ENCODE measurements at places on chromosomes 2 and 18.

DNA sequence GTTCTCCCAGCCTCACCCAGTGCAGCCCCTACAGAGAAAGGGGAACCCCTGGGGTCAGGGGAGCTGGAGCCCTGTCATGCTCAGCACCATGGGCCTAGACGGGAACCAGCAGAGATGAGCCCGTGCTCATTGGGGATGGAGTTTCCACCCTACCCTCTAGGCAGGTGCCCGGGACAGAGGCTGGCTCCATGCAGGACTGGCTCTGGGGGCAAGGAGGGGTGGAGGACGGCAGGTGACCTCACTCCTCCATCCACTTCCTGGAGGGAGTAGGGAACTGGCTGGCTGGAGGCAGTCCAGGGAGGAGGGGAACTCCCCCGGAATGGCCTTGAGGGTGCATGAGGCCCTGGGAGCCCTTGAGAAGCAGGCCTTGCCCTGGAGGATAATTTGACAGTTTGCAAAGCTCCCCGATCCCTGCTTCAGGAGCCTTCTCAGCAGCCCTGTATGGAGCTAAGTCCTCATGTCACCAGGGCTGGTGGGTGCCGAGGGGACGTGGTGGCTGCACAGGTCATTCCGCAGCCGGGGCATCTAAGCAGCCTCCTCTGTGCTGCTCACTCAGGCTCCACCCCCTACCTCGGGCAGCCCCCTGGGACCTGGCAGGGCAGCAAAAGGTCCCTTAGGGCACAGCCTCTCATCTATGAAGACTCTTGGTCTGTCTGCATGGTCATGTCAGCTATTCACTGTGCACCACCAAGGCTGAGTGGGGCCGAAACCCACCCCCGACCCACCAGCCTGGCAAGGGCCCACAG lies 2.1 kb downstream of the NEURL3 start:
- DNase-seq: peak; percentile 55

GRCh38 chr18:75421656-75422055 lies 5.8 kb downstream of the SMIM21 start:
- DNase-seq: no peak

DNA sequence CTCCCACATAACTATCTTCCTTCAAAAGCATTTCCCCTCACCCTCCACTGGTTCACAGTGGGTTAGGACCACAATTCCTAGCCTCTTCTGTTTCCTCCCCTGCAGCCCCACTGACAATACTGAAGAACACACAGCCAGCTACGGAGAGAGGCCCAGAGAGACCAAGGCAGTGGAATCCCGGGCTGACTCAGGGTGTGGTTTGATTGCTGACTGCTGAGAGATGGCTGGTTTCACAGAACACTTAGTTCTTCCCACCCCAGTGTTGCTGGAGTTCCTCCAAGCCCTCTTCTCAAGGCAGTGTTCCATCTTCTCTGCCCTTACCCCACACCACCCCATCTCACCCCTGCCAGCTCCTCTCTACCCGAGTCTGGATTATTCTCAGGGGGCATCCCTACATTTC lies 43.3 kb upstream of the ZFP36L2 start:
- DNase-seq: no peak

GRCh38 chr18:7388741-7389140 lies 157.9 kb downstream of the LRRC30 start:
- no peak for DNase-seq

DNA sequence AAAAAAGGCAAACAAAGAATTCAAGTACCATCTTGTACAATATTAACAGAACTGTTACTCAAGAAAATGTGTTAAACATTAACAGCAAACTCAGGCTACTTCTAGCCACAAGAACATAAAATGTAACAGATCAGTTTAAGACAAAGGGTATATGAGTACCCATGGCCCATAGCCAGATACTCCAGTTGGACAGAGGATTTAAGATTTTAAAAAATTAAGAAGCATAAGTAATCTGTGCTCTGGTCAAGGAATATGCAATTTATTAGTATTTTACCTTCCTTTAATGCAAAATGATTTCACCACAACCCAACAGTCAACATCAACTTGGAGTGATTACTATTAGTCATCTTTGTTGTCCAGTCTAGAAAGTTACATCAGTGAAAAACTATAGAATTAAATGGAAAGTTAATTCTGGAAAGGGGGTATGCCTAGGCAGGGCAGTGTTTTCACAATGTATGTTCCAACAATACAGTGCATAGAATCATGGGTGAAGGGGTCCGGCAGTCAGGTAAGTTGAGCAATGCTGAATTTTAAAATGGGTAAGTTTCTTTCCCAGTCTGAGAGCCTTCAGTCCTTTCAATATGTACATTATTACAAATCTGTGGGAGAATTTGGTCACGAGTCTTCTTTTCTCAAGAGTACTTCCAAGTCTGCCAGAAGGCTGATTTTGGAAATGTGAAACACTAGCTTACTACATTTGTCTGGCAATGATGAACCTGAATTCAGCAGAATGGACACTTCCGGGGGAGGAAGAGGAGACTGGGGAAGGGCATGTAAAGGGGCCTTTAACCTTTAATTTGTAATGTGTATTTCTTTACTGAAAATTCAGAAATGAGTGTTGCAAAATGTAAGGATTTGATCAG lies 34.5 kb downstream of the SFT2D3 start:
- no peak for DNase-seq

DNA sequence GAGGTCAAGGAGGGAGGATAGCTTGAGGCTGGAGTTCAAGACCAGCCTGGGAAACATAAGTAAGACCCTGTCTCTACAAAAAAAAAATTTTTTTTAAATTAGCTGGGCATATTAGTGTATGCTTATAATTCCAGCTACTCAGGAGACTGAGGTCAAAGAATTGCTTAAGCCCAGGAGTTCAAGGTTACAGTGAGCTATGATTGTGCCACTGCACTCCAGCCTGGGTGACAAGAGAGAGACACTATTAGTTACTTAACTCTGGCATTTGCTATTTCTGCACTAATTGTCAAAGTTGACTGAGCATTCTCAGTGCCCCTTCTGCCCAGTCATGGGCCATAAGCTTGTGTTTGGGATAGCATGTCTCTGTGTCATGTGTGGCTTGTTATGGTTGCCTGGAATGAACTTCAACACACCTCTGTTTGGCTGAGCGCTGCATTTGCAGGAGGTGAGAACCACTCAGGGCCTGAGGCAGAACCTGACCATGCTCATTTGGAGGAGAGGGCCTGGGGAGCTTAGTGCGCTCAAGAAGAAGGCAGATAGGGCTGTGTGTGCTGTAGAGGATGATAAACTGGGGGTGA lies 77.7 kb downstream of the SH3RF3 start:
- no peak for DNase-seq

DNA sequence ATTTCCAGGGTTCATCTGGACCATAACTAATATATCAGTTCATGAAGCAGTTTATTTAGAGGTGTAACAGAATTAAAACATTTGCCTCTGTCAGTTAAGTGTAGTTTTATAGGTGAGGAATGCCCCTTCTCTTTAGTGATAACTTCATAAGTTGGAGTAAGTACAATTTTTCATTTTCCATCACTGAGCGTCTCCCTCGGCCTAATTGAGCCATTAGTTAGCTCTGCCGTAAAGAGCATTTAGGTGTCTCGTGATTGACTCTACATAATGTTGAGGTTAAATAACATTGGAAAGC lies 88.4 kb downstream of the UGGT1 start:
- DNase-seq: no peak

DNA sequence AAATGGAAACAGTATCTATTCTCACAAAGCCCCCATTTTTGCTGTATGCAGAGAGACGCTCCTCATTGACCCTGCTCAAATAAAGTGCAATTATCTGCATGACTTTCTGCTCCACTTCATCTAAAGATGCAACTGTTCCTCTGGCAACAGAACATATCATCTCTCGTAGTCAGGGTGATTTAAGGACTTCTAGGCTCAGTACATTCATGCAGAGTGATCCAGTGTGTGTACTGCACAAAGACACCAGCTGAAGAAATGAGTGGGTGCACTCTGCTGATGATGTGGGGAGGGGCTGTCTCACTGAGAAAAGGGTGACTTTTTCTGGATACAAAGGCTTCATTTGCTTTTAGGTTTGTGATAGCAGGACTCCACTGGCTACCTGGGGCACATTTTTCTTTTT lies 355.2 kb downstream of the GALNT13 start:
- no peak for DNase-seq

DNA sequence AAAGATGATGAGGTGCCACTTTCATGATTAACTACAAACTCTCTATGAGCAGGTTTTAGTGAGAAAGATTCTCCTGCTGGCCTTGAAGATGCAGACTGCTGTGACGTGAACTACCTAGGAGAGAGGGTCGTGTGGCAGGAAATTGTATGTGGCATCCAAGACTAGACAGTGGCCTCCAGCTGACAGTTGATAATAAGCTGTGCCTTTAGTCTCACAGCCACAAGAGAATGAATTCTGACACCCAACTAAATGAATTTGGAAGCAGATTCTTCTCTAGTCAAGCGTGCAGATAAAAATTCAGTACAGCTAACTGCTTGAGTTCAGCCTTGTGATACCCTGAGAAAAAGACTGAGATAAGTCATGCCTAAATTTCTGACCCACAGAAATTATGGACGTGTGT lies 169.0 kb upstream of the COL3A1 start:
- DNase-seq: no peak

- DNase-seq: no peak
Measured at GRCh38 chr18:32460171-32460731, 10.4 kb downstream of the GAREM1 start.

- peak; percentile 48 for DNase-seq
Measured at GRCh38 chr2:60335533-60336237, 217.8 kb downstream of the BCL11A start.

DNA sequence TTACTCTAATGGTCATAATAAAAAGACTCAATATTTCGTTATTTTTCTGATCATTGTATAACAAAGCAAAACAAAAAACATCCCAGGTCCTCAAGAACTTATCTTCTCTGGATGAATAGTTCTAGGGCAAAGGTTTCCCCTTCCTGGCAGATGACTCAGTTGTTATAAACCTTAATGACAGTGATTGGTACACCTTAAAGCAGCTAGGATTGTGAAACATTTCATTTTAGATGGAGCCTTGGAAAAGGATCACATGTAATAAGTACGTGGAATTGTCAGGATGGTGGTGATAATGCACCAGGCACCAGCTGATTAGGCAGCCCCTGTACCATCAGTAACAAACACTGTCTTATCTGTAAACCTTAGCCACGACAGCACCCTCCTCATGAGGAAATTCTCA lies 47.2 kb downstream of the MEP1B start:
- DNase-seq: peak; percentile 21

- peak; percentile 76 for DNase-seq
Measured at GRCh38 chr18:74951165-74951760, 257.7 kb downstream of the PTGR3 start.

DNA sequence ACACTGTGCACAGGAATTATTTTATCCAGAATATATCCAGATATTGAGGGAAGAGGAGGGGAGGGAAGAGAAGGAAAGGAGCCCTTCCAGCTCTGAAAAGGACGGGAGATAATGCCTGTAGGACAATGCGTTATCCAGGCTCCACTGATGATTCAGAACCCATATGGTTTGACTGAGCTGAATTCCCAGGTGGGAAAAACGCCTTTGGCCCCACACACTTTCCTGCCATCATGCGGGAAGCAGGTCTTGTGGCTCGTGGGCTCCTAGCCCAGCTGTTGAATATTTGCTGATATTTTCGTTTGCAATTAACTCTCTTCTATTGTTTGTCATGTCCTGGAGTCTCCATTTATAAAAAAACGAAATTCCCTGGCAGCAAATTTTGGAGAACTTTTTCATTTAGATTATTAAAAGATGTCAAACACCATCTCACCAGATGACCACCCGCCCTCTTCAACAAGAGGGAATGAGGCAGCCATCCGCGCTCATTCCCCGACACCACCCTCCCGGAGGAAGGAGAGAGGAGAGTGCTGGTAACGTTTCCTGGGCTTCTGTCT lies 8.9 kb downstream of the COL6A3 start:
- no peak for DNase-seq

DNA sequence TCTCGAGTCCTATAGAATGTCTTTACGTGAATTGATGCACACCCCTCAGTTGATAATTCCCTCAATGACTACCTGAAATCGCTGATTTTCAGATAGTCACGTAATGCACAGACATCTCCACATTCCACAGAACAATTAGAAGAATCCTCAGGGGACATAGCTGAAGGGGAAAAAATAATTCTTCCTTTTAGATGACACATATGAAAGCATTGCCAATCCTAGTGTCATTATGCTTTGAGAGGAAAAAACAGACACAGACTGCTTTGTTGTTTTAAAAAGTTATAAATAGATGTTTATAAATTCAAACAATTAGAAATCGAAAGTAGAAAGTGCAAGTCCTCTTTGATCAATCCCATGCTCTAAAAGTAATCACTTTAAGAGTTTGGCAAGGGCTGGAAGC lies 100.6 kb upstream of the FN1 start:
- DNase-seq: no peak

GRCh38 chr2:231397011-231397927 lies 1.8 kb downstream of the B3GNT7 start:
- no peak for DNase-seq
